HCT116 (cell line): ENCODE measurements at places on chromosomes 12 and 14.
A peak's percentile ranks its signal among the peaks of the same experiment; 100 is the strongest.

GRCh38 chr14:95104911-95105310, 52.4 kb downstream of the DICER1 start:
- DNase-seq, result no peak

DNA sequence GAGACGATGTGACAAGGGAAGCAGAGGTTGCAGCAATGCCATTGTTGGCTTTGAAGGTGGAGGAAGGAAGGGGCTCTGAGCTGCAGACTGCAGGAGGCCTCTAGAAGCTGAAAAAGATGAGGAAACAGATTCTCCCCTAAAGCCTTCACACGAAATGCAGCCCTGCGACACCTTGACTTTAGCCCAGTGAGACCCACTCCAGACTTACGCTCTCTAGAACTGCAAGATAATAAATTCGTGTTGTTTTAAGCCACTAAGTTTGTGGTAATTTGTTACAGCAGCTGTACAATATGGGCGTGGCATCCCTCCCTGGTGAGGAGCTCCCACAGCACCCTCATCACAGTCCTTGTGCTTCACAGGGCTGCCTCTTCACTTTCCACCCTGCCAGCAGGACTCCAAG, 53.2 kb downstream of the GOLGA5 start:
- no peak for DNase-seq

DNA sequence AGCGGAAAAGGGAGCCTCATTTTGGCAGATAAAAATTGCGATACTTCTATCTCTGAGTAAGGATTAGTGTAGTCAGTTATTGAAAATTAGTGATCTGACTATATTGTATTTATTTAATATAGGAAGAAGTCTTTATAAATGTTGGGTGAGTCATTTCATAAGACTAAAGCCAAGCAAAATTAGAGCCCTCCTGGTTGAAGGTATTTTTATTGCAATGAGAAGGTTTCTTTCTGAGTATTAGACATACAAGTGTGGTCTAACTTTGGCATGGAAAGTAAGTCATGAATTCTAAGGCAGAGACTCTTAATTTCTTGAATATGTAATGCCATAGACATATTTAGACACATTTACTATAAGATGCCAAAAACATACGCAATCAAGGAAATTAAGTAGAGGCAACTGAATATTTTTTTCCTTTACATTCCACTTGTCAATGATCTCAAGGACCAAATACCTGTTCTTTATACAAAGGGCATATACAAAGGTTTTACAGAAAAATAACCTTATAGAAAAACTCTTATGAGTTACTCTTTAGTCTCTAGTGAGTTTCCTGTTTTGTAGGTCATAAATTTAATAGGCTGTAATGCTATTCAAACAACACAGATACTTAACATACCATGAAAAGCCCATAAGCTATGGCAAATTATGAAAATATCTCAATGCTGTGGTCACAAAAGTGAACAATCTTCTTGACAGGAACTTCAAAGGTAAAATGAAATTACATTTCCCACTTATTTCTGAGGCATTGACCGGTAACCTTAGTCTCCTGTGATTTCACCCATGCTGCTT, 156.6 kb upstream of the BTG1 start:
- DNase-seq, result no peak

GRCh38 chr14:80080601-80081000, 130.7 kb downstream of the DIO2 start:
- no peak for DNase-seq

DNA sequence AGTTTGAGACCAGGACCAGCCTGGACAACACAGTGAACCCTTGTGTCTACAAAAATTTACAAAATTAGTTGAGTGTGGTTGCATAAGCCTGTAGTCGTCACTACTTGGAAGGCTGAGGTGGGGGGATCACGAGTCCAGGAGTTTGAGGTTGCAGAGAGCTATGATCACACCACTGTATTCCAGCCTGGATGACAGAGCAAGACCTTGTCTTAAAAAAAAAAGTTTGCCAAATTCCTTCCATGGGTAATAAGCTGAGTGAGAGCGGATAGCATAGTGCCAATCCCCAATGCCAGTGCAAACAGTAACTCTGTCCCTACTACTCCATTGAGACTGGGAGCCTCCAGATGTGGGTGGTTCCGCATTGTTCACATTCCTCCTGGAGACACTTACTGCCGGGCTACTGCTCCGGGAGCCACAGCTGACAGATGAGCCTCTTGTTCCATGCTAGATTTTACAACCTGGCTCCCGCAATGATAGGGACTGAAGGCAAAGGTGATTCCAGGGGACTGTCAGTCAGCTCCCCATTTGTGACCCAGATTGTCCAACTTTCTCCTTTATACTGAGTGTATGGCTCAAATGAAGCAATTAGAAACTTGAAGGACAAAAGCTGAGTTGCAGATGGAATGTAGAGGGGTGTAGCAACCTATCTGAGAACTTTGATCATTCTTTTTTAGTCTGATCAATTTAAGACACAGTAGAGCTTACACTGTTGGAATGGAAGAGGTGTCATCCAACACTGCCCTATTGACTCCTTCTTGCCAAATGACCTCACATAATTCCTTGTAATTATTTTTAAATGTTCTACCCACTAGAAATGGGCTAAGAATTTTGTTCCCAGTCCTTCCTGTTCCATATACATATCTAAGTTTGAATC, 13.4 kb upstream of the FRMD6 start:
- DNase-seq, result no peak

DNA sequence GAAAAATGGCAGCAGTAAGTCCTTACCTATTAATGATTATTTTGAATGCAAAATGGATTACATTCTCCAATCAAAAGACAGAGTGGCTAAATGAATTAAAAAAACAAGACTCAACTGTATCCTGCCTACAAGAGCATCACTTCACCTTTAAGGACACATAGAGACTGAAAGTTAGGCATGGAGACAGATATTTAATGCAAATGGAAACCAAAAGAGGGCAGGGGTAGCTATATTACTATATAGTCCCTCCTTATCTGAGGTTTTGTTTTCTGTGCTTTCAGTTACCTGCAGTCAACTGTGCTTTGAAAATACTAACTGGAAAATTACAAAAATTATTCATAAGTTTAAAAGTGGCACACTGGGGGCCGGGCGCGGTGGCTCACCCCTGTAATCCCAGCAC, 17.2 kb downstream of the NECAP1 start:
- DNase-seq, result no peak

- DNase-seq, result no peak
Measured at GRCh38 chr12:26699237-26699636, 133.8 kb downstream of the ITPR2 start.

GRCh38 chr14:64649383-64649998, 54.7 kb upstream of the PLEKHG3 start:
- DNase-seq, result no peak

GRCh38 chr12:124340080-124340900, 45.4 kb downstream of the RFLNA start:
- DNase-seq, result no peak

- no peak for DNase-seq
Measured at GRCh38 chr14:39868949-39869348, 436.7 kb upstream of the FBXO33 start.

DNA sequence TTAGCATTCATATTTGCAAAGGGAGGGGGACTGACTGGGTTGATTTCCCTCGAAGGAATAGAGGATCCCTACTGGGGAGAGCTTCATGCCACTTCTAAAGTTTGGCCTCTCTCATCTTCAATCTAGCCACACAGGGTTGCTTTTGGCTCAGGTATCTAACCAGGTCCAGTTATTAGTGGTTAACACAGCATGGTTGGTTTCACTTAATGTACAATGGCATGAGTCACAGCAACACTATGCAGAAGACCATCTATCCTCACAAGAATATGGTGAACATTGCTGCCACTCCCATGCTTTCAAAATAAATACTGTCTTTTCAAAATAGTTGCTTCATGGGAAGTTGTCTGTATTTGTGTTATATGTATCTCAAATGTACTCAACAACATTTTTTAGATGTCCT, 6.6 kb upstream of the RAB3IP start:
- DNase-seq, result no peak

DNA sequence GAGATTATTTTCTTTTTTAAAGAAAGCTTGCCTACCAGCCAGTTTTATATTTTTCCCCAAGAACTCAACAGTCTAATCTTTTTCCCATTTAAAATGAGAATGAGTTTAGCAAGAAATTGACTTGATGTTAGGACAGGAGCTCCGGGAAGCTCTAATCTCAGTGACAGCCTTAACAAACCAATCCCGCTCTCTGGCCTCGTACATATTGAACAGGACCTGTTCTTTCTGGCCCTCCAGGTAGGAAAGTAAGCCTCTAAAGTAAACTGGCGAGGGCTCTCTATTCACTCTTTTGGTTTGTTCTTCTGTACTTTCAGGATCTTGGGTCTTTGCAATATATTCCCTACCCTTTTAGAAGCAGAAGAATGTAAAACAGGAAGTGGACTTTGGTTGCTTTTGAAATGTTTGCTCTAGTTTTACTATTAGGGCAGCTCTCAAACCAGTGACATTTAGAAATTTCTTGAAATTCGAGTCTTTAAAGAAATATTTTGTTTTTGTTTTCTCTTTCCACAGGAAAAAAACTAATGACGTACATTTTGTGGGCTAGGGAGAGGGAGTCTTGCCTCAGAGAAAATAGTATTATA, 17.9 kb upstream of the NPAS3 start:
- DNase-seq, result no peak

DNA sequence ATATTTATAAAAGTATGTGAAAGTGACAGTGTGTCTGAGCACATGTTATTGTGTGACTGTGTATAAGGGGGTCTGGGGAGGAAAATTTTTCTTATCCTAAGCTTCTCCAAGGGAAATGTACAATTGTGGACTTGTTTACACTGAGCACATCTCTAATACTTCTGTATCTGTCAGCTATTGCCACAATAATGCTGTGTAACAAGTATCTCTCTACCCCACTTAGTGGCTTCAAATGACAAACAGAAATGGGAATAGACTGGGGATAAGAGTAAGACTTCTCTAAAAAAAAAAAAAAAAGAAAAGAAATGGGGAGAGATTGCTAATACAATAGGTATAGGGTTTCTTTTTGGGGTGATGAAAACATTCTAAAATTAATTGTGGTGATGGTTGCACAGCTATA, 44.3 kb upstream of the CCDC63 start:
- DNase-seq, result no peak

- no peak for DNase-seq
Measured at GRCh38 chr12:52350786-52351185, 16.5 kb downstream of the KRT85 start.

DNA sequence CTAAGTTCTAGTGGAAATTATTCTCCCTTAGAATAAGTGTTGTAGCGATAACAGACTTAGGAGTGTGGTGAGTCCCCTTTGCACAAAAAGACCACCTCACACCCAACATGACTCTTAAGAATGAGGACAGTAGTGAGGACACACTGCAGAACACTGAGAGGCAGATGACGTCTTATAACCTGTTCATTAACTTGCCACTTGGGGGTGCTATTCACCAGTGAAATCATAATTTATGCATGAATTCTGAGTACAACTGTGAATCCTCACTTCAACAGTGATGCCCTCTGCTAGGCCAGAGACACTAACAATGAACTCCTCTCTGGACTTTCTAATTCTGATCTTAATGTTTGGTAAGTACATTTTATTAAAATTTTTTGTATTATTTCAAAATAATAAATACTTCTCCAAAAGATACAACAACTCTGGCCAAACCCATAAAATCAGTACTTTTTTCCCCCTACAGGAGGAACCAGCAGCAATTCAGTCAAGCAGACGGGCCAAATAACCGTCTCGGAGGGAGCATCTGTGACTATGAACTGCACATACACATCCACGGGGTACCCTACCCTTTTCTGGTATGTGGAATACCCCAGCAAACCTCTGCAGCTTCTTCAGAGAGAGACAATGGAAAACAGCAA, 274.7 kb downstream of the DAD1 start:
- peak; percentile 60 for DNase-seq

DNA sequence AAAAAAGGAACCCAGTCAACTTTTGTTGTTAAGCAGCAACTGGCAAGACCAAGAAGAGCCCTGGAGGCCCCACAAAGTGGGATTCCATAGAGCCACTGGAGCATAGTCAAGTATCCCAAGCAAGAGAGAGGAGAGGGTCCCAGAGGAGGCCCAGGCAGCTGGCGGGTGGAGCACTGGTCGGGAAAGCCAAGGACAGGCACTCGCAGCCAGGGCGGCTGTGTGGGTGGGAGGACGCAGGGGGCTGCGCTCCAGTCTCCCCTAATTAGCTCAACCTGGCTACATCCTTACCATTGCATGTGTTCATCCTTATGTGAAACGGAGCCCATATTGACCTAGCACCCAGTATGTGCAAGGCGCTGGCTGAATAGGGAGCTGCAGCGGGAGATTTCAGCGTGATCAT, 18.3 kb upstream of the ZFP36L1 start:
- DNase-seq, result no peak

DNA sequence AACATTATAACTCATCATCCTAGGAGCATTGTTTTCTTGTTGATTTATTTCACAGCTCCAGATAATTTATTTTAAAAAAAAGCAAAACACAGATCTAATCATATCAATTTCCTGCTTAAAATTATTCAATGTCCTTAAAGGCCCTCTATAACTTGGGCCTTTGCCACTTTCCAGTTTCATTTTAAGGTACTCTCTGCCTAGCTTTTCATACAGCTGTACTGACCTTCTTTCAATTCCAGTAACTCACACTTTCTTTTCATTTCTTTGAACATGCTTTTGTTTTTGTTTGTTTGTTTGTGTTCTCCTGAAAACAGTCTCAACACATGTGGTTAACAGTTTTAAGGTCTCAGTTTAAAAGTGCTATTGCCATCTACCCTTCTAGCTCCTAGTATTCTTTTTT, 281.9 kb downstream of the ACSS3 start:
- no peak for DNase-seq

DNA sequence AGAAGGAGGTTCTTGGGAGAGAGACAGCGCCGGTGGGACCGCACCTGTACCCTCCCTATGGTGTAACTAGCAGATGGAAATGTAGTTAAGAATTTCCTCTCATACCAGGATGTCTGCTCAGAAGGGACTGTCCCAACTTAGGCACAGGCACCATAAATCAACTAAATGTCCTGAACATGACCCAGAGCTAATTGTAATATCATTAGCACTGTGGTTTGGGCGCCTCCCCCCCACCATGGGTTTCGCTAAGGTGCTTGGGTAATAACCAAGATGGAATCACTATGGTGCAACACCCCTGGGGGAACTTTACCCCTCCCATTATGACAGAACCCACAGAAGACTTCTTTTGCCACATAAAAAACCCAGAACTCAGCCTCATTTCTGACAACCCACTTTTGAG, 15.9 kb downstream of the ZNF641 start:
- no peak for DNase-seq

GRCh38 chr14:68471964-68472508, 320.8 kb downstream of the ZFP36L1 start:
- no peak for DNase-seq

GRCh38 chr12:69927164-69927563, 102.1 kb downstream of the MYRFL start:
- no peak for DNase-seq

- DNase-seq, result no peak
Measured at GRCh38 chr12:93664573-93665138, 12.5 kb upstream of the CRADD start.

GRCh38 chr14:64610049-64610746, 60.4 kb downstream of the PPP1R36 start:
- DNase-seq, result no peak

GRCh38 chr12:119914666-119915065, 37.5 kb upstream of the CIT start:
- no peak for DNase-seq

GRCh38 chr12:11886339-11886738, 184.4 kb upstream of the BCL2L14 start:
- no peak for DNase-seq
